ENCODE measurements at places on chromosomes 3 and 15.
A peak's percentile ranks its signal among the peaks of the same experiment; 100 is the strongest.

DNA sequence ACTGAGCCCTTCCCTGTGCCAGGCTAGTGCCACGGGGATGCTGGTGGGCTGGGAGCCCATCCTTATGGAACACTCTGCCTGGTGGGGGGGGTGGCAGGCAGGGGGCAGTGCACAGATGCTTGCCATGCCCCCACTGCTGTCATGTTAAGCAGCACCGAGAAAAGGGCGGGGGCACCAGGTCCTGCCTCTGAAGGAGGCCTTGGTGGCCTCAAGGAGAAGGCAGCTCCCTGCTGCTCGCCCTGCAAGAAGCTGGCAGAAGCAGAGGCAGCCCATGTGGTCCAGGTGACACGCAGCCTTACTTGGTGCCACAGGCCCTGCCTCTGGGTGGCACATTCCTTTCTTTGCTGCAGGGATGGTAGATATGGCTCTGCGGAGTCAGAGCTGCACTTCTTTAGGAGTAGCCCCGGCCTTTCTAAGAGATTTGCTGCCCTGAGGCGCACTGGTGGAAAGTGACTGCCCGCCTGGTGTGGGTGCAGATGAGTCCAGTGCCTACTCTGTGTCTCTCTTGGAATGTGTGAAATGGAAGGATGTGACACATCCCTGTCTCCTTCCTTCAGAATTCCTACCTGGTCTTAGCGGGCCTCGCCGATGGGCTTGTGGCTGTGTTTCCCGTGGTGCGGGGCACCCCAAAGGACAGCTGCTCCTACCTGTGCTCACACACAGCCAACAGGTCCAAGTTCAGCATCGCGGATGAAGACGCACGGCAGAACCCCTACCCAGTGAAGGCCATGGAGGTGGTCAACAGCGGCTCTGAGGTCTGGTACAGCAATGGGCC is 145.8 kb downstream of the LRRK1 start:
- no peak for DNase-seq

DNA sequence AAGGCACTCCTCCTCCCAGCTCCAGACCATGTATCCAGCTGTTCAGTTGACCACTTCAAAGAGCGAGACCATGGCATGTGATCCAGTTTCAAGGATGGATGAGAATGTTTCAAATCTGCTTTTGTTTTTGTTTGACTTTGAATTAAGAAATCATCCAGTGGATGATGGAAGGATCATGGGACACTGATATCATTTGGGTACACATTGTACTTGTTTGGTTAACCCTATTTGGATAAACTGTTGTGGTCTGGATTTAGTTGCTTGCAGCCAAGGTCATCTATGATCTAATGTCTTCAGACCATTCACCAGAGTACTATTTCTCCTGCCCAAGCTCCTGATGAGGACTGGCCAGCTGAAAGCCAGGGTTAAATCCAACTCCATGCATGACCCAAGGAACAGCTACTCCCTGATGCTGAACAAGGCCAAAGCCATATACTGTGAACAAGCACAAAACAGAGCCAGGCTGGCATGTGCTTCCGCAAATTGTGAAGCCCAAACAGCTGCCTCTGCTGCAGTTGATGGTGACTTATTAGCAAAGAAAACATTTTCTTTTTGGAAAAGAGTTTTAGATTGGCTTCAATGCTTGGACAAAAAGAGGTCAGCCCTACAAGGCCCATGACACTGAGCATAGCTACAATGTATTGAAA is 5.2 kb upstream of the ADAMTS17 start:
- no peak for DNase-seq

- DNase-seq = no peak
These were observed 8.9 kb upstream of the RAMAC start for GRCh38 chr15:82977076-82977475.

DNA sequence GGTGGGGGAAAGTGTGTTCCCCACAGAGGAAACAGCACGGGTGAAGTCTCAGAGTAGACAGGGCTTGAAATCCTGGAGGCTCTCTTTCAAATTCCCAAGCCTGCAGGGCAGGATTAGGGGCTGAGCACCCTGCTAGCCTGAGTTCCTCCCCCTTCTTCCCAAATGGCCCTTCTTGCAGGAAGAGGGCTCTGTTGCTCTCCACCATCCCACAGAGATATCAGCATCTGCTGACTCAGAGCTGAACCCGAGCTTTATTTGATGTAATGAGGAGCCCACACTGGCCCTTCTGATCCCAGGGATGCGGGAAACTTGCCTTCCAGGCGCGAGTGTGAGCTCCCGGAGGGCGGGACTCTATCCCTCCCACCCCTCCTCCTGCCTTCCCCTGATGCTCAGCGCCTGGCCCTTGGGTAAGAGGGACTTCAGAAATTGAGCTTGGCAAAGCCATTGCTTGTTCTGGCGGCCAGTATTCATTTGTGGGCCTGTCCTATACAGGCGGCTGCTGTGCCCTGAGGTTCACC is 1.4 kb upstream of the STRA6 start:
- no peak for DNase-seq

DNA sequence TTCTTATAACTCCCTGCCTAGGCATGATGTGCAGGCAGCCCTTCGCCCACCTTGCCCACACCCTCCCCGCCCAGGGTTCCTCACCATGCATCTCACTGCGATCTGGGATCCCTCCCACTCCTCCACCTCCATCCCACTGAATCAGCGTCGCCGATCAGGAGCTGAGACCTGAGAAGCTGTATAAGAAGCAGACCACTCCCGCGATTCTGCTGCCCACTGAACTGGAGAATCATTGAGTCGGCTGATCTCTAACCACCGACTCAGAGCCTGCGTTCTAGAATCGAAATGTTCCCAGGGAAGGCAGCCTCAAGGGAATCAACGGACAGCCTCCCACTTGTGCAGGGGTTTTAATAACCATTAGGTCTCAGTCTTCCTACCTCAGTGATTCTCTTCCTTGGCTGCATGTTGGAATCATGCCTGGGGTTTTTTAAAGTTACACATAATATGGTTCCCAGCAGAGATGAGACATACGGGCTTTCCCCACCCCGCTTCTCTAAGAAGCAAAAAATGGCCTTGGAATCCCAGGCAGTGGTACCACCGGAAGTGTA is 60.2 kb downstream of the TMEM44 start:
- peak; percentile 85 for DNase-seq

GRCh38 chr3:187044206-187044605 is 95.1 kb downstream of the RPL39L start:
- DNase-seq = no peak

GRCh38 chr15:71379893-71380292 is 264.6 kb downstream of the THSD4 start:
- DNase-seq = no peak

DNA sequence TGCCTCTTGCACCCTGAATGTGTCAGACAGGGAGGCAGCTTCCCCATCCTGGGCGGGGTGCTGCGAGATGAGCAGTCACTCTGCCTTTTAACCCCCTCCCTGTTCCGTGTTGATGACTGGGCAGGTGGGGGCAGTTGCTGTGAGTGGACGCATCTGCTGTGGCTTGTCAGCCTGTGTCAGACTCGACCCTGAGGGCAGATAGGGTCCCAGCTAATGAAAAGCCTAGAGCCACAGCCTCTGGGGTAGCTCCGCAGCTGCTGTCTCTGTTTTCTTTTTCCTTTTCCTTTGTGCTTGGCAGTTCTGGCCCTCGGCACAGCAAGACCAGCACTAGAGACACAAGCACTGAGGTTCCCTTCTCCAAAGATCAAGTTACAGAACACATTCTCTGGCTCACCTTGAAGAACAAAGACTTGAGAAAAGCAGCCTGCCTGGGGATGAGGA is 43.0 kb upstream of the GLCE start:
- DNase-seq = no peak

All from epithelial cell of proximal tubule (primary cell).